ENCODE measurements at places on chromosomes 1 and 21.

DNA sequence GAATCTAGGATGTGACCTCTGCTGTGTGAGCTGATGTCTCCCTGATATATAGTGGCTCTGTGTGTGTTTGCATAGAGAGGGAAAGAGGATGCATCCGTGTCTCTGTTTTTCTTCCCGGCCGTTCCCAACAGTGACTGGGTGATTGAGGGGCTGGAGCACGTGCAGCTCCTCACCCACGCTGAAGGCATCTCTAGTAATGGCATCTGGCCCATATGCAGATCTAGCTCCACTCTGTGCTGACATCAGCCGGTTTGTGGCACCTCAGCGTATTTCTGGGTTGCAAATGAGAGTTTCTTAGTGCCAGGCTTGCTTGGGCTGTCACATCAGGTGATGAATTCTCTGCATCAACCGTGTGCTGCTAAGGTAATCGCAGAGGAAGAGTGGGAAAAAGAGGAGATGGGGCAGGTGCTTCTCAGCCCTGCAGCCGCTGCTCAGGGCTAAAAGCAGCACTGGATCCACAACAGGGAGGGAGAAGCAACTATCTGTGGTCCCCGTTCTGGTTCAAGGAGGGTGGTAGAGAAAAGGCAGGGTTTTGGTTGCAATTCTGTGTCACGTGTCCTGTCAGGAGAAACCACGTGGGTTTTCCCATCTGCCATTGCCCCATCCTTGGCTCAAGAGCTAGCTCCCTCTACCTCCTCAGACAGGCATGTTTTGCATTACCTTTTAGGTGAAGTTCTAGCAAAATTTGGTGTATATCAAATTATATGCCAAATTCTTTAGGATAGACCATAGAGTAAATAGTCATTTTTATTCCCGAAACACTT lies 282.9 kb downstream of the PBX1 start:
- no peak for DNase-seq

- no peak for DNase-seq
These were observed 276.1 kb downstream of the PTBP2 start for GRCh38 chr1:96997717-96998116.

DNA sequence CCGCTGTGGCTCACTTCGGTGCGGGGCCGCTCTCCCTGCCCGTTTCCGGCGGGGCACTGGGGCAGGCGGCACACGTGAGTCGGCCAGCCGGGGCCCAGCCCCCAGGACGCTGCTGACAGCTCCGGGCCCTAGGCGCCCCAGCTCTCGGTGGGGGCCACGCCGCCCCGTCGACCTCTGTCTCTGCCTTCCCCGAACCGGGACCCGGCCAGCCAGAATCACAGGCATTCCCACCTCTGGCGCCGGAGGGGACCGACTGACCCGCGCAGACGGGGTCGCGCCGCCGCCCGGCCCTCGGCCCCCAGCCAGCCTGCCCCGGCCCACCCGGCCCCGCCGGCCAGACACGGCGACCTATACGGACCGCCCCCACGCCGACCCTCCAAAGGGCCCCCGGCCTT lies 755 bp downstream of the SCMH1 start:
- DNase-seq, result peak; percentile 57

DNA sequence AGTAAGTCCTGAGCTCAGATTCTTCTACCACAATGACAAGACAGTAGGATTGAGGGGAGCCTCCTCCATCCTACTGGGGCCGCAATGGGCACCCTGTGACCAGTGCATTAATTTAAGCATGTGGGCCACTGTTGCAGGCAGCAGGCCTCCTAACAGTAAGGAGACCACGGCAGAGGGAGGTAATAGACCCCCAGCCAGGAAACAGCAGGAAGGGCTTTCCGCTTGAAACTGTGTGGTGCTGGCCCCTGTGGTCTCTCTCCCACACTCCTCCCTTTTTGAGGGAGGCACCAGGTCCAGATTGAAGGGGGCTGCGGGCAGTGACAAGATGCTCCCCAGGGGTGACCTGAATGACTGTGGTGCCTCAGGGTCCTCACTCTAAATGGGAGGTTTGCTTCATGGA lies 1.7 kb upstream of the CLDN19 start:
- DNase-seq, result no peak

DNA sequence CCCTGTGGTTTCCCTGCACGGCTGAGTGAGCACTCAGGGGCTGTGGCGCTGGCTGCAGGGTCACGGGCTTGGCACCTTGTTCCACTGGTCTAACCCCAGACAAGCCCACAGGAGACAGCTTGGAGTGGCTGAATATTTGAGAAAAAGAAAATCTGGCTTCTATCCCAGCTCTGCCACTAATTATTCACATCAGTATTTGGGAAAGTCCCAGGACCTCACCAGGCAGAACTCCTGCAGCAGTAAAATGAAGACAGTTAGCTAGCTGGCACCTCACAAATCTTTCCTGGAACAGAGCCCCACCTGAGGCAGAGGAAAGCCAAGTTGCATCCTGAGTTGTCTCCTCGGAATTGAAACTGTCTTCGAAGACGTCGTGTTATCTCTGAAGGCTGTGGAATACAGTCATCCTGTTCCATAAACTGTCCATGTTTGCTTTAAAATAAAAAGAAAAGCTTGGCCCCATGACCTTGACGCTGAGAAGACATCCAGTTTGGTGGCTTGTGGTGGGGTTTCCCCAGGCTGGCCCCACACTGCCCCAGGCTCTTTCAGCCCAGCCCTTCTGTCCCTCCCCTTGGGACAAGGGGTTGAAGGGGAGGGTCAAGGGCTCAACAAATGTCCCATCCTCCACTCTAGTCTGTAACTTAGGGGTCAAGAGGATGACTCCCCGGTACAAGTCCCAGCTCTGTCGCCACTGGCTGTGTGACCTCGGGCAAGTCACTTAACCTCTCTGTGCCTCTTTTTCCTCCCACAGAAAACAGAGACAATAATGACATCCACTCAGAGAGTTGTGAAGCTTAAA lies 93.8 kb upstream of the TMPRSS2 start:
- peak; percentile 37 for DNase-seq

DNA sequence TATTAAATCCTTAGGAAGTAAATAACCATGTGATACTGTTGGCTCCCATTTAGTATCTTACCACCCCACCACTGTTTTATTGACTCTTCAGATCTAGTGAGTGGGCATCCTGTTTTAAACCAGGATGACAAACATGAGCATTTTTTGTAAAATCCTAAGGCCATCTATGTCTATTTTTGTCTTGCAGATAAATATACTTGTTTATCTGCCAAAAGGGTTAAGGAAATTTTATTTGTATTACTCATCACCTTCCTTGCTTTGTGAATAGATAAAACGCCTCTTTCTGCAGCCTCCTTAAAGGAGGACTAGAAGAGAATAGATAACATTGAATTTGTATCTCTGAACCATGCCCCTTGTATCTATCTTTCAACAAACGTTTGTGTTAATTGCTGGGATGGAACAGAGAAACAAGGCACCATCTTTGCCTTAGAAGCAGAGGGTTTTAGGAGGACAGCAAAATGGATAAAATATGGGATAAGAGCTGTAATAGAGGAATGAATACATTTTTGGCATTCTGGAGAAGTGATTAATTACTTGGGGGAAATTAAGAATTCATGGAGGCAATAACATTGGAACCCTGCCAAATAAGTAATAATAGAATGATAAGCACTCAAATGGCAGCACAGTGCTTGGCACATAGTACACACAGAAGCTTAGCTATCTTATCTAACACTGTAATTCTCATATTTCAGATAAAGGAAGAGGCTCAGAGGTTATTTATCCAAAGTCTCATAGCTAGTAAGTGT lies 14.7 kb downstream of the YTHDF2 start:
- DNase-seq, result peak; percentile 71

GRCh38 chr1:114439369-114439768 lies 71.6 kb downstream of the TRIM33 start:
- DNase-seq, result no peak

GRCh38 chr1:31704271-31705079 lies 658 bp upstream of the COL16A1 start:
- peak; percentile 85 for DNase-seq

DNA sequence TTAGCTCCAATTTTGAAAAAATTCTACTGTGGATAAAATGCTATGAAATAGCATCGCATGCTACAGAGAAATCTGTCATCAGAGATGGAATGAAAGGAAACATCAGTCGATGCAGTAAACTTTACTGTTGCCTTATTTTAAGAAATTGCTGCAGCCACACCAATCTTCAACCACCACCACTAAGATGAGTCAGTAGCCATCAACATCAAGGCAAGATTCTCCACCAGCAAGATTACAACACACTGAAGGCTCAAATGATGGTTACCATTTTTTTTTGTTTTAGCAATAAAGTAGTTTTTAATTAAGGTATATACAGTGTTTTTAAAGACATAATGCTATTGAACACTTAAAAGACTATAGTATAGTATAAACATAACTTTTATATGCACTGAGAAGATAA lies 95.6 kb upstream of the JUN start:
- peak; percentile 56 for DNase-seq

DNA sequence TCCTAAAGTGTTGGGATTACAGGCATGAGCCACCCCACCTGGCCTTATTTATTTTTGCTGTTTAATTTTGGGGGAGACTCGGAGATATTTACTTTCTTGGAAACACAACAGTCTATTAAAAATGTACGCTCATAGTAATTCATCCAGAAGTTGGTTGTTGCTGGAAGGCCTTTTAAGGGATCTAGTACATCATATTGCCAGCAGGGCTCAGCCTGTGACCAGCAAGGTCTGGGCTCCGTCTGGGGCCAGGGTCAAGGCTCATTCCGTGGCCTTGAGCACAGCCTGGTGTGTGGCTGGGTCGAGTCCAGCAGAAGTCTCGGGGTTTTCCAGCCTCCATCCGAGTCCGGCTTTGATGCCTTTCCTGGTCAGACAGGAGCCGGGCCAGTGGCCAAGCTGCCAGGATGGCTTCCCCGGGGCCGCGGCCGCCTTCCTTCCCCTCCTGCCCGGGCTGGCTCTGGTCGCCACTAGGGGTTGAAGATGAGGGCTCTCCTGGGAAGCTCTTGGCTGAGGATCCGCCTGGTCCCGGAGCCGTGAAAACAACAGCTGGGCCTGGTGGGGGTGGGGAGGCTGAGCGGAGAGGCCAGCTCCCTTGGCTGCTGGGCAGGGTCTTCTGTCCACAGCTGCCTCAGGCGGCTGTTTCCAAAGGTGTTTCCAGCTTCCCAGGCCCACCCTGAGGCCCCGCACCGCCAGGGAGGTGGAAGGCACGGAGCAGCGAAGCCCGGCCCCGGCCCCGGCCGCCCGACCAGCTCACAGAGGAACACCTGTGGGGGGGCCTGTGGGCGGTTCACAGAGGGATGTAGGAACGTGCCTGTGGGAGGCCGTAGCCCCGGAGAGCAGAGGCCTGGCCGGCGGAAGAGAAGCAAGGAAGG lies 5.1 kb upstream of the VWA1 start:
- peak; percentile 52 for DNase-seq

DNA sequence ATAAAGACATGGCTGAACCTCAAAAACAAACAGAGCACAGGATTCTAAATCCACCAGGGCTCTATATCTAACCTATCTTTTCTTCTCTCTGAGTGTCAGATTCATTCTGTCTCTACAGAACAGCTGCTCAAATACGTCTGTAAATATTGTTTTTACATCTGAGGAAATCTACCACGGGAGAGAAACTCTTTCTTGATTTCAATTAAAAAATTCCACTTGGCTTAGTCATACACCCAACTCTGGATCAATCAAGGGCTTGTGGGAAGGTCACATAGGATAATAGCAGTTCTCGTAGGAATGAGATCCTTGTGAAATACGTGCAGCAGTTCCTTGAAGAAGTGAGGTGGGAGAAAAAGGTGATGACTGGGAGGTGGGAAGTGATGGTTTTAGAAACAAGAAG lies 1355.7 kb upstream of the ADGRL2 start:
- peak; percentile 20 for DNase-seq

DNA sequence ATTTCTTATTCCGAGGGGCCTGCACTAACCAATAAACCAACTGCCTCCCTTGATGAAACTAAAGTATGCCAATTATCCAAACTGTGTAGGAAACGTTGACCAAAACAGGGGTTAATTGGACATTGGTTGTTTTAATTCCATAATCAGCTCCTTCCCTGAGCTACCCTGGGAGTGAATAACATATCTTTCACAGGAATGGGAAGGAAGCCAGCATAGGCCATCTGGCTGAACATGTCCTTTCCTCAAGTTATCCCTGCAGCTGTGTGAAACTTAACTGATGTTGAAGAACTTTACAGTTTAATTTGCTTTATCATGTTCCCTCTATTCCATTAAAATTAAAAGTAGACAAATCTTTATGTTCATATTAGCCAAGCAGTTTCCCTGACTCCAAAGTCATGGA lies 75.4 kb downstream of the NRIP1 start:
- peak; percentile 45 for DNase-seq

DNA sequence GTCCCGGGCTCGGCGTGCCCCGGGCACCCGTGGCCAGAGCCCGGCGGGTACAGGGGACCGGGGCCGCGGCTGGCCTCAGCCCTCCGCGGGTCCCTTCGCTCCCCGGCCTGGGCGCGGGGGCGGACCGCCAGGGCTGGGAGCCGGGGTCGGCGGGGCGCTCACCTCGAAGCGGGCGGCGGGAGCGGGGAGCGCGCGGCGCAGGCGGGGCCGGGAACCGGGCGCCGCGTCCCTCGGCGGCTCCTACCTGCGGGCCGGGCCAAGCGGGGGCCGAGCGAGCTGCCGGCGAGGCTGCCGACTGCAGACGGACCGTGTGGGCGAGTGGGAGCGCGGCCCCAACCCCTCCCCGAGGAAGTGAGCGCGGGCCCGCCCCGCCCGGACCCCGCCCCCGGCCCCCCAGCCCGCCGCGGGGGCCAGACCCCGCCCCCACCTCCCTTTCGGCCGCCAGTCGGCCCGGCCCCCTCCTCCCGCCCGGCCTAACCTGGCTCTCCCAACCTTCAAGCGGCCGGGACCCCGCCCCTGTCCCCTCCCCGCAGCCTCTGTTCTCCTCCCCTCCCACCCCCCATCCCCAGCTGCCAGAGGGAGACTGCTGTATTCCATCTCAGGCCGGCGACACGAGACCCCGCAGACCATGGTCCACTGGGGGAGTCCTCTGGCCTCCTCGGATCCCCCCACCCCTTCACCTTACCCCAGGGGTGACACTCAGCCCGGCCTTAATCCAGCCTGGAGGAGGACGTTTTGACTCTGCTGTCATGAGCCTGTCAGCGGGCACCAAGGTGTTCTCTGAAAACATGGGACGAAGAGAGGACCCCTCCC lies at the start of gene FHL3:
Gene FHL3 (minus strand): TSS at position 320 of the 813 bp plus-strand sequence. CDS start 6,102 bp downstream, outside the sequence.
- DNase-seq, result peak; percentile 72

- DNase-seq, result no peak
These were observed 163.1 kb downstream of the DYRK1A start for GRCh38 chr21:37529649-37530048.

- DNase-seq, result peak; percentile 66
These were observed 50.9 kb upstream of the TARBP1 start for GRCh38 chr1:234529950-234530237.

GRCh38 chr1:57470036-57470435 lies 46.2 kb upstream of the DAB1 start:
- DNase-seq, result peak; percentile 82

- DNase-seq, result no peak
These were observed 116.7 kb downstream of the RHOU start for GRCh38 chr1:228852024-228852423.

Data from fibroblast of skin of right biceps (primary cell).